Naive thymus-derived CD4-positive, alpha-beta T cell (primary cell): ENCODE measurements at places on chromosomes 13 and 19. TPM values are rescaled to one million over a fixed set of nuclear protein-coding genes. Genes with fewer than 3 reads are reported as not detected.

The DUS3L gene
- 179 TPM for total RNA-seq

The LAIR1 gene
- total RNA-seq: 47.0 TPM

The ZNF610 gene
- total RNA-seq: 0.93 TPM

The PLK5 gene
- total RNA-seq: not detected

The IZUMO2 gene
- total RNA-seq: not detected

The PLD3 gene
- 84.5 and 85.8 TPM in 2 replicates for total RNA-seq

The ADM5 gene
- 5.4 TPM for total RNA-seq

The CERS1 gene
- total RNA-seq: not detected

The ABCC4 gene
- 5.8 and 6.2 TPM in 2 replicates for total RNA-seq

The ZNF471 gene
- total RNA-seq: 1.6 TPM

The NCAN gene
- not detected for total RNA-seq

The SOX21 gene
- not detected for total RNA-seq

The C19orf85 gene
- total RNA-seq: not detected

The TEX101 gene
- 1.1 TPM for total RNA-seq

The SH2D3A gene
- total RNA-seq: 25.1 and 27.9 TPM in 2 replicates

The GAS6 gene
- total RNA-seq: 5.3 TPM

The VN1R2 gene
- total RNA-seq: not detected

The PSPN gene
- 4.0 TPM for total RNA-seq

The MAP4K1 gene
- 287 and 313 TPM in 2 replicates for total RNA-seq

The NKG7 gene
- 3.9 TPM for total RNA-seq

The MAST3 gene
- total RNA-seq: 51.3 TPM

The AMER2 gene
- total RNA-seq: not detected

The KLK3 gene
- not detected for total RNA-seq

The RAVER1 gene
- 49.6 TPM for total RNA-seq

The GJB2 gene
- not detected for total RNA-seq
